ENCODE measurements at places on chromosomes 4 and X.

DNA sequence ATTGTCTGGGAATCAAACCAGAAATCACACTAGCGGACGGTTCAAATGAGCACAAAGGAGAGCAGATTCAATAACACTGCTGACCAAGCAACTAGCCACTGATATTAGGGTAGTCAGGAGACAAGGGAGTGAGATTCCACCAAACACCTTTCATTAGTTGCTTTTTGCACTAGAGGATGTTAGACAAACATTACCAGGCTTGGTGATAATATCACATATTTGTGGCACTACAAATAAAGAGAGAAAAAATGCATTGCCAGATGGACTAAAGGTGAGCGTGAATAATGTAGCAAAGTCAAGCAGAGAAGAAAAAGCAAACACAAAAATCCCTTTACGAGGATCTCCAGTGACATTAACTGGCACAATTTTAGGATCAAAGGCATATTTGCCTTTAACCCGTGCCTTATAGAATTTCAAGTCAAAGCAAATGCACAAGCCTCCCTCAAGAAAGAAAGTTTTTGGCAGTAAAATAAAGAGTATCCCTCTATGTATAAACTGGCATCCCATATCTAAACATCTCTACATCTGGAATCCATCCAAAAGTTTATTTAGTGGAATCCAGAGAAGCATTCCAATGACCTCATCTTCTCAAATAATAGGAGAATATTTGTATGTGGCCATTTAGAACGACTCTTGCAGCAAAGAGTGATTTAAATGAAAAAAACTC lies 290.9 kb downstream of the KCTD8 start:
- DNase-seq, result no peak

GRCh38 chrX:105837232-105837631 lies 14.9 kb downstream of the NRK start:
- DNase-seq, result no peak

DNA sequence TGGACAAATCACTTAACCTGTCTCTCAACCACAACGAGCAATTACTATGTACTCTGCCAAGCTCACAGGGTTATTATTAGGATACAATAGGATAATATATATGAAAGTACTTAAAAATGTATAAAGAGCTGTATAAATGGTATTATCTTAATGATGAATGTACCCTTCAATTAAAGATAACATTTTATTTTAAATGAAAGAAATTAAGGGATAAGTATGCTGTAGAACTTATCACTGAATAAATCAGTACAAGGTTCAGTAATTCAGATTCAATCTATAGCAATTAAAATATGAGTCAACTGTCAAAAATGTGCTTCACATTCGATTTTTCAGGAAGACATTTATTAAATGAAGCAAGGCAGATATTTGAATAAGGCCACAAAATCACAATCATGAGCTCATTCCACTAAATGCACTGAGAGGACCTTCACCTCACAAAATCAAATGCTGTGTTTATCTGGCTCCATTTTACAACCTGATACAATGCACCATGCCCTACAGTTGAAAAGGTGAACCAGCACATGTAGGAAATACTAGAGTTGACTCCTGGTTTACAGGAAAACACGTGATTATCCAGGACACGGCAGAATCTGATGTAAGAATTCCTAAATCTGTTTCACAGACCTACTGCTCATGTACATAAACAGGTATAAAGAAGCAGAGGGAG lies 4.4 kb downstream of the LRCH2 start:
- DNase-seq, result no peak

GRCh38 chr4:17985832-17986231 lies 35.7 kb downstream of the LCORL start:
- DNase-seq, result no peak
